ENCODE measurements at places on chromosomes 7 and 10.

GRCh38 chr7:104142147-104142546, 65.7 kb downstream of the ORC5 start:
- DNase-seq = no peak

DNA sequence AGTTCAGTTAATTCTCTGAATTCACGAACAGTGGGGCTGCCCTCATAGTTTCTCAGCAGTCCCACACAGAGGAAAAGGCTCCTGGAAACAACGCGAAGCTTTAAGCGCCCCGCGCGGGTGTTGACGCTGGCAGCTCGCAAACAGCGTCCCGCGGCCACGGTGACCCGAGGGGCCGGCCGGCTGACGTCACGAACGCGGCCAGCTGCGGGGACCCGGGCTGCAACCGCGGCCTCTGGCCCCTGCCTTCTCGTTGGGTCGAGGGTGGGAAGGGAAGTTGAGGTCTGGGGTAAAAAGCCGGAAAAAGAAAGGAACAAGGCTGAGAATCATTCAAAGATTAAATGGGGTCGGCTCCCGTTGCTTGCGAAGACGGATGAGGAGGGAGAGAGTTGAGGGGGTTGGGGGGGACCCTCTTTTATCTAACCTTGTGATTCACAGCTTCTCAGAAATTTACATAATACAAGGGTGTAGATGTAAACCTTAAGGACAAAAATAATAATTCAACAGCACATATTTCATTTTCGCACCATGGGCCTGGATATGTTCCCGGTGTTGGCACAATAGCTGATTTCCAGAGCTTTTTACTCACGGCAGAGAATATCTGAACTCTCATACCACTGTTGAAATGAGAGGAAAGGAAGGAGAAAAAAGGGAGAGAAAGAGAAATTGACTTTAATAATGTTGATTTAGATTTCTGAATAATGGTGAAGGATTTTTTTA, 7.3 kb upstream of the FEZF1 start:
- DNase-seq = no peak

DNA sequence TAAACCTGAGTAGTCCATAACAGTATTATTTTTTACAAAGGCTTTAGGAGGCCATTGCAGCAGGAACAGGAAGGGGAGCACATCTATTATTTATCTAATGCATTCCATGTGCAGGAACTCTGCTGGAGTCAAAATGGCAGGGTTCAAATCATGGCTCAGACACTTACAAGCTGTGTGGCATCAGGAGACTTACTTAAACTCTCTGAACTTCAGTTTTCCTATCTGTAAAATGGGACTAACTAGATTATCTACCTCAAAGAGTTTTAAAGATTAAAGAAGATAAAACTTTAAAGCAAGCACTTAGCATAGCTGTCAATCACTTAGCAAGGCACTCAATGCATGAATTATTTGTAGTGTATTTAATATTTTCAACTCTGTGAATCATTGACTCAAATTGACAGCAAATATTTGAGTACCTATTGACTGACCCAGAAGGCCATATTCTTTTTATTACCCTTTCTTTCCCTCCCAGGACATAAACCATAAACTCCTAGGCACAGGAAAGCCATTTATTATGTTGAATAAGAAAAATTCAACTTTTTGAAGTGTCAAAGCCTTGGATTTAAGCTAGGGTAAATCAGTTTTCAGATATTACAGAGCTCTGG, 115.8 kb upstream of the FAM204A start:
- DNase-seq = no peak

DNA sequence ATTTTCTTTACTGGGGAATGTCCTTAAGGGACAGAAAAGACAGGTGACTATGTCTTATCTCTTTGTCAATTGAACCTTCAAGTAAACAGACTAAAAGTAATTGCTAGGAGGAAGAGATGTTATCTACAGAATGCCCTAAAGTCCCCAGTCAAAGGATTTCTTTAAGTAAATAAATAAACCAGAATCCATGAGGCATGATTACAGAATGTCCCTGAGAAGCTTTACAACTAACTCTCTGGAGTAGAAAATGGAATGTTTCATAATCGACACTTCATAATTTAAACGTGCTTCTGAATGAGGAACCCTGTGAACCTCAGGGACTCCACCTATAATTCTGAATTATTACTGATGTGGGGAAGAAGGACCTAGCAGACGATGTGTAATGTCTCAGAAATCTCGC, 187.9 kb upstream of the IMMP2L start:
- DNase-seq = no peak

DNA sequence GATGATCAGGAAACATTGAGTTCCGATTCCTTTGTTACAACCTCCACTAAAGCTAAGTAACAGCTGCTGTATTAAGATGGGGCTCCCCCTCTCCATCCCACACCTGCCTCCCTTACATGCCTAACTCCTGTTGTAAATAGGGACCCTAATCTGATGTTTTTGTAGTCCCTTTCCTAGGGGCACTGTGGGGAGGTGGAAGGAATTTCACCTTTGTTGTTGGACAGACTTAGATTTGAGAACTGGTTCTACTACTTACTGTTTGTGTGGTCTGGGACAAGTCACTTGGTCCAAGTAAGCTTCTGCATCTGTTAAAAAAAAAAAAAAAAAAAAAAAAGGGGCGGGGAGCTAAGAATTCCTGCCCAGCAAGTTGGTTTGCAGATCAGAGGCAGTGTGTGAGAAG, 42.6 kb downstream of the KIAA1217 start:
- DNase-seq = no peak

GRCh38 chr10:36676321-36676720, 449.1 kb upstream of the ANKRD30A start:
- no peak for DNase-seq

DNA sequence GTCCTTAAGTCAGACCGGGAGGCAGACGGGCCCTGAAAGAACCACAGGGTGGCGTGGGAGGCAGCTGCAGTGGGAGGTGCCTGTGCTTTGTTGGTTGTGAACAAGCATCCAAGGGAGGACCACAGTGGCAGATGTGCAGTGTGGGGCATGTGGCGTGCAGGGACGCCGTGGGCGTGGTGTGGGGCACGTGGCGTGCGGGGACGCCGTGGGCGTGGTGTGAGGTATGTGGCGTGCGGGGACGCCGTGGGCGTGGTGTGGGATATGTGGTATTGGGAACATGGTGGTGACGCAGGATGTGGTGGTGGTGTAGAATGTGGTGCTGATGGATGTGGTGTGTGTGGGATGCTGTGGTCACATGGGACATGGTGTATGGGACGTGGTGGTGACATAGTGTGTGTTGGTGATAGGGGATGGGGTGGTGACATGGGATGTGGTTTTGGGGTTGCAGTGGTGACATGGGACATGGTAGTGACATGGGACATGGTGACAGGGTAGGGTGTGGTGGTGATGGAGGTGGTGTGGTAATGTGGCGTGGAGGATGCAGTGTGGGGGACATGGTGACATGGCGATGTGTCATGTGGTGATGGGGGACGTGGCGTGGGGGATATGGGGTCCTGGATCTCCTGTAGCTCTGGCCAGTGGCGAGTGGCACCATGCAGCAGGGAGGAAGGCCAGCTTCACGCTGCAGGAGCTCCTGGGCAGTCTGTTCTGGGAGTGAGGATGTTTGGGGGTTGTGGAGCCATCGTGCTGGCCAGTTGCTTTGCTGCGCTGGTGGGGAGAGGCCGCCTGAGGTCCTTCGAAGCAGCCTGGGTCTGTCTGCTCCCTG, 78.8 kb downstream of the INPP5A start:
- DNase-seq = peak; percentile 42

DNA sequence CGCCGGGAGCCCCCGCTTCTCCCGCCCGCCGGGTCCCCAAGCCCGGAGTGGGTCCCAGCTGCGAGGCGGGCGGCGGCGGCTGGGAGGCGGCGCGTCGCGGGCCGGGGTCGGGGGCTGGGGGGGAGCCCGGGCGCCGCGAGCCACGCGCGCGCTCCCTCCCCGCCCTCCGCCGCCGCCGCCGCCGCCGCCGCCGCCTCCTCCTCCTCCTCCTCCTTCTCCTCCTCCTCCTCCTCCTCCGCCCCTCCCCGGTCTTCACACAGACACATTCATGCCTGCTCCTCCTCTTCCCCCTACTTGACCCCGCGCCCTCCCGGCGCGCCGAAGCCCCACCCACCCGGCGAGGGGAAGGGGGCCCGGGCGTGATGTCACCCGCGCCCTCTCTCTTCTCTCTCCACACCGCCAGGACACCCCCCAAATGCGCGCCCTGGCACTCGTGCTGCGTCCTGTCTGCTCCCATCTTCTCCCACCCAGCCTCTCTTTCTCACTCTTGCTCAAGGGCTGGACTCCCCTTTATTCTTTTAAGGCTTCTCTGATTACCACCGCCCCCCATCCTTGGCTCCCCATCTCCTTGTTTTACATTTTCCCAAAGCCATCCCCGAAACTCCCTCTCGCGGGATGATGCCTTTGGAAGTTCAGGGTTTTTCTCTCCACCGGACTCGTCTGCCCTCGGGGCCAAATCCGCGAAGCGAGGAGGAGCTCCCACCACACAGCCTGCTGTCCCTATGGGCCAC, 967 bp upstream of the GLI3 start:
- no peak for DNase-seq

- DNase-seq = no peak
Measured at GRCh38 chr7:154874409-154875113, 128.4 kb downstream of the PAXIP1 start.

DNA sequence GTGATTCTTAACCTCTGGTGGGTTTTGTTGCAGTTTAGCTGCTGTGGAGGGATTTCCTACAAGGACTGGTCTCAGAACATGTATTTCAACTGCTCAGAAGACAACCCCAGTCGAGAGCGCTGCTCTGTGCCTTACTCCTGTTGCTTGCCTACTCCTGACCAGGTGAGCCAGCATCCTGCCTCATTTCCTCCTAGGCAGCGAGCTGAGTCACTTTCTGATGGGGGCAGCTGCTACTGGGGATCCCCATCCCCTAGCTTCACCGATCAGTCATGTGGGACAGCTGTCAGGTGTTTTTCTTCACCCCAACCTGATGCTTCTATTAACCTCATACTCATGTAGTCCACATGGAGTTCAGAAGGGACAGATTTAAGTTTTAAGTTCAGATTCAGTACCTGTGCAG, 21.7 kb upstream of the SMO start:
- DNase-seq = no peak

GRCh38 chr7:24854866-24855265, 97.6 kb upstream of the GSDME start:
- no peak for DNase-seq

DNA sequence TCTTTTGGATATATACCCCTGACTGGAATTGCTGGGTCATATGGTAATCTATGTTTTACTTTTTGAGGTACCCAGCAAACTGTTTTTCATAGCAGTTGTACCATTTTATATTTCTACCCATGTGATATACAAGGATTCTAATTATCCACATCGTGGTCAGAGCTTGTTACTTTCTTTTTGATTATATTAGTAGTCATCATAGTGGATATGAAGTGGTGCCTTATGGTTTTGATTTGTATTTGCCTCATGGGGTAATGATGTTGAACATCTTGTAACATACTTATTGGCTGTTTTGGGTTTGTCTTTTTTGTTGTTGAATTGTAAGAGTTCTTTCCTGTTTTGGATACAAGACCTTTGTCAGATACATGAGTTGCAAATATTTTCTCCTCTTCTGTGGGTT, 51.7 kb downstream of the MAPK8 start:
- DNase-seq = no peak

GRCh38 chr7:105878746-105879605, 2.6 kb upstream of the ATXN7L1 start:
- no peak for DNase-seq

DNA sequence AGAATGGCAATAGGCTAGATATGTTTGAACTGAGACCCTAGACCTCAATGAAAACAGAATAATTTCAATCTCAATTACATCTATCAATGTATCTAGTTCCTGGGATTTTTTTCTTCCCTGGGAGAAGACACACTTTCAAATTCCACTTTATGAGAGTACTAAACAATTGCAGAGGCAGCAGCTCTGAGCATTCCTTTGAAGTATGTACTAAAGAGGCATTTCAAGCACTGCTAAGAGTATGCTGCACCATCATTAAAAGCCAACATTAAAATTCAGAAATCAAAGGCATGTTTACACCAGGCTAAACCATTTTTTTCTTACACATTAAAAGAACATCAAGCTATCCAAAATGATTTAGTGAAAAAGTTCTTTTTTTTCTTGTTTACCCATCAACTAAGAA, 297.9 kb upstream of the CACNA2D1 start:
- no peak for DNase-seq

GRCh38 chr7:37208528-37208927, 240.1 kb downstream of the ELMO1 start:
- peak; percentile 30 for DNase-seq

All from activated CD4-positive, alpha-beta T cell treated with anti-CD3 and anti-CD28 coated beads, Interleukin-2, amount 50 U/mL, for 1 hour (primary cell).